Hepatocyte (in vitro differentiated cells): ENCODE measurements at places on chromosomes 6 and 20. TPM values are rescaled to one million over a fixed set of nuclear protein-coding genes. Genes with fewer than 3 reads are reported as not detected.

The AIF1 gene
- 4.1 and 4.6 TPM in 2 replicates for total RNA-seq

- H3K36me3 ChIP-seq, result no peaks in the 10 kb centered on the region
- no peak overlapping the region for H3K4me3 ChIP-seq
- H3K4me1 ChIP-seq, result no peaks in the 10 kb centered on the region
- no peak for DNase-seq
Measured at GRCh38 chr6:7201732-7202541, 94.2 kb downstream of the RREB1 start.

The SALL4 gene
- total RNA-seq, result 12.7 and 14.9 TPM in 2 replicates

- DNase-seq, result no peak
- H3K4me1 ChIP-seq, result no peaks in the 10 kb centered on the region
- H3K27me3 ChIP-seq, result no peaks in the 10 kb centered on the region
- no peaks in the 10 kb centered on the region for H3K36me3 ChIP-seq
Measured at GRCh38 chr20:24672886-24673677, 203.7 kb downstream of the SYNDIG1 start.

DNA sequence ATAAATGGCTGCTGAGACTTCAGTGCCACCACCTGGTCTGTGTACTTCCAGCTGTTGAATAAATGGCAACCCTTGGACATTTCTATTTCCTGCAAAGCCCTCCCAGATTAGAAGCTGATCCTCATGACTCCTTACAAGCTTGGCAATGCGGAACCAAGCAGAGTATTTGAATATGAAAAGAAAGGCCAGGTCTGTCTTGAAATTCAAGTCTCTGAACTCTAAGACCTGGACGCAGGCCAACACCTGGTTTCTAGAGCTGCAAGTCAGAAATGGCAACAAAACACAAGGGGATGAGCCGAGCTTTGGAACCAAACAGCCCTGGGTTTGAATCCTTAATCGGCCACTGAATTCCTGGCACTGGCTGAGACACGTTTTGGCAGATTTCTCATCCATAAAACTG lies 353.4 kb downstream of the PTPRT start:
- no peak overlapping the region for H3K4me3 ChIP-seq
- H3K27me3 ChIP-seq, result no peaks in the 10 kb centered on the region
- H3K36me3 ChIP-seq, result no peaks in the 10 kb centered on the region
- H3K27ac ChIP-seq, result no peak overlapping the region
